Left cardiac atrium (tissue), 4 donors: ENCODE measurements at places on chromosomes 1 and 21. TPM values are rescaled to one million over a fixed set of nuclear protein-coding genes. Genes with fewer than 3 reads are reported as not detected.

POU3F1 gene
- 0.09 TPM for total RNA-seq

TFAP2E gene
- 0.32 TPM for total RNA-seq

RNU1-2 gene
- 15,401 TPM for total RNA-seq

GDAP2 gene
- 20.0 TPM for total RNA-seq

FOXD2 gene
- 0.06 TPM for total RNA-seq

VSIG8 gene
- total RNA-seq: not detected

CD34 gene
- total RNA-seq: 101 TPM

TBX19 gene
- 0.88 TPM for total RNA-seq

S100A7 gene
- total RNA-seq: not detected

AMY2A gene
- total RNA-seq: not detected

HSD3B1 gene
- not detected for total RNA-seq

SFN gene
- 0.42 TPM for total RNA-seq

ADAMTS1 gene
- total RNA-seq: 139 TPM

RXFP4 gene
- total RNA-seq: not detected

RHBG gene
- not detected for total RNA-seq

SPRR5 gene
- total RNA-seq: not detected

HMGB4 gene
- not detected for total RNA-seq

TIE1 gene
- total RNA-seq: 38.9 TPM

ATPAF1 gene
- 137 TPM for total RNA-seq

SPRR2B gene
- not detected for total RNA-seq

DCST1 gene
- total RNA-seq: not detected

PER3 gene
- total RNA-seq: 15.5 TPM

RHOU gene
- total RNA-seq: 12.9 TPM

LHX8 gene
- not detected for total RNA-seq

RAP1GAP gene
- 16.4 TPM for total RNA-seq

TMPRSS3 gene
- total RNA-seq: 0.27 TPM

CFAP126 gene
- not detected for total RNA-seq

GRHL3 gene
- total RNA-seq: 0.26 TPM

PINK1 gene
- 149 TPM for total RNA-seq

FAM131C gene
- 3.2 TPM for total RNA-seq

ATP6V1G3 gene
- total RNA-seq: not detected

OR2T35 gene
- not detected for total RNA-seq

UBXN10 gene
- 5.4 TPM for total RNA-seq

C8B gene
- not detected for total RNA-seq

TSPEAR gene
- 1.6 TPM for total RNA-seq

LCE3E gene
- total RNA-seq: not detected

MCOLN3 gene
- total RNA-seq: 11.6 TPM

OR2T8 gene
- total RNA-seq: not detected

SLC9C2 gene
- total RNA-seq: 0.06 TPM

LRRC38 gene
- total RNA-seq: 0.09 TPM

BCL2L15 gene
- total RNA-seq: not detected

CYP4A22 gene
- not detected for total RNA-seq

AMY1A gene
- not detected for total RNA-seq

OXCT2 gene
- total RNA-seq: 16.2 TPM

HSD3B2 gene
- not detected for total RNA-seq

RASSF5 gene
- total RNA-seq: 7.8 TPM

ALX3 gene
- not detected for total RNA-seq

HENMT1 gene
- 2.0 TPM for total RNA-seq

RYR2 gene
- total RNA-seq: 446 TPM
